ENCODE measurements at places on chromosomes 13 and 19. TPM values are rescaled to one million over a fixed set of nuclear protein-coding genes. Genes with fewer than 3 reads are reported as not detected.

Gene ANGPTL8
- not detected for total RNA-seq

Gene STXBP2
- 2.8 TPM for total RNA-seq

Gene ZNF229
- 25.2 TPM for total RNA-seq

Gene WDR87
- total RNA-seq: not detected

Gene TNFSF11
- total RNA-seq: not detected

Gene C1QTNF9
- under 0.01 TPM for total RNA-seq

Gene IGSF23
- 0.33 TPM for total RNA-seq

Gene ELF1
- 38.5 TPM for total RNA-seq

Gene SIGLEC12
- not detected for total RNA-seq

Gene SMIM24
- total RNA-seq: not detected

Gene GNG8
- not detected for total RNA-seq

Gene OVOL3
- not detected for total RNA-seq

Gene MATK
- total RNA-seq: not detected

Gene GNA15
- not detected for total RNA-seq

Gene NBEA
- 7.8 TPM for total RNA-seq

Gene OR7A5
- not detected for total RNA-seq

Gene KIR2DL4
- total RNA-seq: not detected

Gene SERP2
- 9.2 TPM for total RNA-seq

Gene ZNF579
- total RNA-seq: 5.4 TPM

Gene MUC16
- total RNA-seq: not detected

Gene SLC15A1
- total RNA-seq: not detected

Gene CCL25
- not detected for total RNA-seq

Gene FPR1
- total RNA-seq: not detected

Gene MBD3L2
- not detected for total RNA-seq

Gene TTC9B
- total RNA-seq: not detected

Gene KLK4
- not detected for total RNA-seq

Gene ZNF816
- 10.1 TPM for total RNA-seq

Gene C19orf73
- 0.51 TPM for total RNA-seq

Gene MYO9B
- total RNA-seq: 44.2 TPM

Gene CGB1
- not detected for total RNA-seq

Gene TMEM272
- not detected for total RNA-seq

Gene ZNF383
- total RNA-seq: 9.4 TPM

Gene LRRC63
- total RNA-seq: under 0.01 TPM

Gene SULT2A1
- total RNA-seq: not detected

Gene ZNF614
- total RNA-seq: 9.2 TPM

Gene S1PR2
- 39.3 TPM for total RNA-seq

Gene IFNL1
- not detected for total RNA-seq

Gene FSD1
- total RNA-seq: 8.7 TPM

Gene CERS1
- 1.5 TPM for total RNA-seq

Gene CDC42EP5
- total RNA-seq: 14.7 TPM

Gene ATP4A
- total RNA-seq: not detected

Gene GPR18
- total RNA-seq: not detected

Gene SHANK1
- 1.8 TPM for total RNA-seq

Gene RPL36
- total RNA-seq: 864 TPM

Gene TUBA3C
- total RNA-seq: not detected

Gene NTF4
- total RNA-seq: not detected

Gene TMEM86B
- 1.3 TPM for total RNA-seq

Gene NLRP5
- total RNA-seq: not detected

Gene CEACAM3
- not detected for total RNA-seq

Gene ZNF556
- total RNA-seq: under 0.01 TPM

Gene CD320
- 9.8 TPM for total RNA-seq

Gene PTGIR
- total RNA-seq: 16.5 TPM

Gene IL12RB1
- total RNA-seq: under 0.01 TPM

Gene KASH5
- not detected for total RNA-seq

Gene TIMM50
- total RNA-seq: 37.2 TPM

Gene WDR88
- total RNA-seq: under 0.01 TPM

Gene DAND5
- not detected for total RNA-seq

Gene SIGLEC9
- not detected for total RNA-seq
